T-helper 17 cell (primary cell): ENCODE measurements at places on chromosomes 6 and 20. TPM values are rescaled to one million over a fixed set of nuclear protein-coding genes. Genes with fewer than 3 reads are reported as not detected.

DNA sequence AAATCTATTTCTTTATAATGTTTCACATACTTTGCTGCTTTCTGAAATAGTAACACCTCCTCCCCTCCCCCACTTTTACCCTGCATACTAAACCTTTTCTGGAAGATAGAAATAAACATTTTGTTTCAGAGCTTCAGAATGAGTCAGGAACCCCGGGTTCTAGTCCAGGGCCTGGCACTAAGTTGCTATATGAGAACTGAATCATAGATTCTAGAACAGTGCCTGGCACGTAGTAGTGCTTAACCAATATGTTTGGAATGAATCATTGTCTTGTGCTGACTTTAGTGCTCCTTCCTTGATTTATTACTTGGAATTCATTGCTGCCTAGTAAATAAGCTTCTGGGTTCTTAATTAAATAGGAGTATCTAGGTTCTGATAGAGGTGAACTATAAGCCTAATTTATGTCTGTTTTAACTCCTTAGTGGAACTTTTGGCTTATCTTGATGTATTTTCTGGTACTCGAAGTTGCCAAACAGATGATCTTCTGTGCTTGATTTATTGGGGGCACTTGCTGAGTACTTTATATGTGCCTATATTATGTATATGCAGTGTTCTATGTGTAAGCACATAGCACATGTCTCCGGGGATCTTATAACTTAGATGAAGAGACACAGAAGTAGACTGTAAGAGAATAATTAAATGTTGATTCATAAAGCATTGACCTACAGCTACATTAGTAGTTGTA is 18.6 kb downstream of the TAB2 start:
- DNase-seq: no peak

GRCh38 chr20:1876975-1877608 is 18.1 kb upstream of the SIRPA start:
- no peak for DNase-seq

DNA sequence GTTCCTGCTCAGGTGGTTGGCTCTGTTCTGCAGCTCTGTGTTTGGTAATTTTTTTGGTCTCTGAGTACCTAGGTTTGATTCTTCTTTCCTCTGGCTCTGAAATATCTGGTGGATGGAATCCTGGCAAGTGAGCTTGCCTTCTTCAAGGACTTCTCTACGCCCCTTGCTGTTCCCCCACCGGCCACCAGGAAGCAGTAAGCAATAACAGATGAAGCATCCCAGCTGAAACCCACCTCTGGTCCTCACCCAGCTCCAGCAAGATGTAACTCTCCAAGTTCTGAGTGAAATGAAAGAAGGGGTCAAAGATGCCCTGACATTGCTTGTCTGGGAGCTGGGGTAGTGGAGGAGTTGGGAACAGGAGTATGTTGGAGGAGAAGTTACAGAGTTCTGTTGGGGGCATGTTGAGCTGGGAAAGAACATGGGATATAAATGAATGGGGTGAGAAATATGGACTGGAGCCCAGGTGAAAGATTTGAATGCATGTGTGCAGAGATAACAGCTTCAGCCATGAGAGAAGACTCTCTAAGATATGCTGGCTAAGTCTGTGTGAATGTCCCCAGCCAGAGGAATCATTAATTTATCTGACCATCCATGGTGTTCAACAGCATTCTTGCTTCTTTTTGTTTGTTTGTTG is 51.3 kb upstream of the GLP1R start:
- DNase-seq: no peak

Gene TRIM15
- total RNA-seq: not detected

GRCh38 chr20:46011631-46012482 is 3.1 kb downstream of the MMP9 start:
- no peak for DNase-seq

DNA sequence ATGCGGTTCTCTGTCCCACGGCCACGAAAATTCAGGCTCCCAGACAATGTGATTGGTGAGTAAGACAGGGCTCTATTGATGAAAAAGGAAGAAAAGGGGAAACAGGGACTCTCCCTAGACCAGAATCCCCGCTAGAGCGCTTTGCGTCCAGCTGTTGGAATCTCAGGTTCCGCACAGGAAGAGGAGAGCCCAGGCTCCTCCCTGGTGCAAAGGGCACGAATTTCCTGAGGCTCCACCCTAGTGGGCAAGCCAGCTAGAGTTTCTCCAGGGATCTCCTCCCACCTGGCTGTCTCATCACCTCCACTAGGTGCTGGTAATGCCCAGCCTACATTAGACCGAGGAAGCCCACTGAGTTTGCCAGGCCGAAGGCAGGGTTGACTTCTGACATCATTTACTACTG is 135.9 kb upstream of the SOX4 start:
- no peak for DNase-seq

DNA sequence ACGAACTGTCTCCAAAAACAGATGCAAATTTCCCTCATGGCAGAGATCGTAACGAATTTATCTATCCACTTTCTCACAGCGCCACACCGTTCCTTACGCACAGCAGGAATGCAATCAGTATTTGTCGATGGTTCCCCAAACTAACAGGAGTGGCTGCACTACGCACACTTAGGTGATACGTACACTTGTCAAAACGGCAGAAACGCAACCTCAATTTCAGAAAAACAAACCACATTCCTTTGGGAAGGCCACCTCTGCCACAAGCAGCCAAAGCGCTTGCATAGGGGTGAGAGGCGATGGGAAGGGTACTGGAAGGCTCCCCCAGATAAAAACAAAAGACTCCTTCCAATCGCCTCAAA is 638 bp downstream of the MDN1 start:
- no peak for DNase-seq

- DNase-seq: no peak
Measured at GRCh38 chr6:41700463-41701347, 34.7 kb downstream of the TFEB start.

GRCh38 chr6:27684264-27685211 is 211.6 kb upstream of the ZNF184 start:
- peak; percentile 24 for DNase-seq

DNA sequence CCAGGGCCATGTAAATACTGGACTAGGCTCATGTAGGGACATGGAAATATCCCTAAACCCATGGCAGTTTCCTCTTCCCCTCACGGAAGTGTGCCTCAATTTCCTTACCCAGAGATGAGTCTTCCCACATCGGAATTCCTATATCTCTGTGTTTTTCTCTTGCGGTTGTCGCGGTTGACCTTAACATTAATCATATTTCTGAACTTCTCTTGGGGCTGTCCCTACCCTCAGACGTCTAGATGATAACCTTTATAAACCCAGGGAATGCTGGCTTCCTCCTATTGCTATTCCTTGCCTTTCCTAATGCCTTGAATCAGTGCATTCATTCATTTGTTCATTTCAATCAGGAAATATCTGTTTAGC is 160.1 kb downstream of the SASH1 start:
- no peak for DNase-seq

GRCh38 chr6:170346649-170347048 is 40.1 kb downstream of the FAM120B start:
- no peak for DNase-seq

Gene EYA2
- total RNA-seq: 0.22 TPM

DNA sequence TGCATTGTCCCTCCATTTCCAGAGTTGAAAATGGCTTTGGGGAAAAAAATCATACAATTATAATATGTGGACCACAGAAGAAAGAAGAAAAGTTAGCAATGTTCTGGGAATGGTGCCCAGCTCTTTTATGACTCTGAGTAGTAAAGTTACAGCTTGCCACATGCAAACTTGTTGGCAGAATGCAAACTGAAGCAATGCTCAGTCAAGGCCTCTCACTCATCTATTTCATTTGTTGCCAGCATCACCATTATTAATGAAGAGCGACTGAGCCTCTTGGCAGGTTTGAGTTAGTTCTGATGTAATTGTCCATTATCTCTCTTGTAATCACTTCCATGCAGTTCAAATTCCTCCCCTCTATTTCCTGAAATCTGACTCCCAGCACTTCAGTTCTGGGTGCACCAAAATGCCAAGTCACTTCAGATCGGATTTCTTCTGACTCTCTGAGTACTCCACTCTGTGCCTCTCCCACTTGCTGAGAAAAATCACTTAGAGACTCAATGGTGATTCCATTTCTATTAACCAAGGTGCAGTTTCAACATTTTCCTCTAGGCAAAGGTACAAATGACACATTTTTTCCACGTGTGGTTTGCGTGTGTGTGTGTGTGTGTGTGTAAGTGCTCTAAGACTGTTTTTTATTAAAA is 154.4 kb upstream of the STMND1 start:
- no peak for DNase-seq

DNA sequence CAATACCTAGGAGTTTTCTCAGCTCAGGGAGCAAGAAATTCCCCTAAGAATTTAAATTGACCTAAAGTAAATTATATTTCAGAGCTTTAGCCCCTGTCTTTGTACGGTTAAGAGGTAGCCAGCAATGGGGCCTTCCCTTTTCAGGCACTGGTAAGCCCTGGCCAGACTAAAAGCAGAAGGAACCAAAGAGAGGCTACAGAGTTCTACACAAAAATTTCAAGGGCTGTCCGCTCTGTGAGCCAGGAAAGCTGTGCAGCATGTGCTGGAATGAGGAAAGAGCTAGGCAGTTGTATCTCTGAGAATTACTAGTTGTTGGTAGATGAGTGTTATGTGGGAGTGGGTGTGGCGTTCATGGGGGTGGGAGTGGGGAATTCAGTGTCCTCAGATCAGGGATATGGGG is 96.3 kb upstream of the MAFB start:
- DNase-seq: no peak

Gene EEF1A2
- total RNA-seq: 0.99 TPM

DNA sequence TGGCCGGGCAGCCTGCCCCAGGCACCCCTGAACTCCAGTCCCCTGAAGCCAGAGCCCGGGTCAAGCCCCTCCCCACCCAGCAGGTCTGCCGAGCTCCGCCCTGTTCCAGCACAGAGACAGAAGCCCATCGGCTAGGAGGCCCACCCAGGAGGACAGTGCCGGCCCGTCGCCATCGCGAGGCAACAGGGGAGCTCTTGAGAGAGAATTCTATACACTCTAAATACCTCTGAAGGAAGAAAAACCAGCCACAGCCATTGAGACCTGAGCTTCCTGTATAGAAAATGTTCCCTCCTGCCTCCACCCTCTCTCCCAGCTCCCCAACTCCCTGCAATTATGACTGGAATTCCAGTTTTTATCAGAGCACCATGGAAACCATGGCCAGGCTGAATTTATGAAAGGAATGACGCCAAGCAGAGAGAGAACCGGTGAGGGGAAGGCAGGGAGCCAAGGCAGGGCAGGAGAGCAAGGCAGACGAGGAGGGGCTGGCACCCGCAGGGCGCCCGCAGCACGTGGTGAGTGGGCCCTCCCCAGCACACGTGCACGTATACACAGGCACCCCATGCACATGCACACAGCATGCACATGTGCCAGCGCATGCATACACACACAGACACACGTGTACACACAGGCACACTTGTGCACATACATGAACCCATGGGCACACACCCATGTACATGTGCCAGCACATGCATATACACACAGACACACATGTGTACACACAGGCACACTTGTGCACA is 27.6 kb upstream of the MRGBP start:
- DNase-seq: no peak
